ENCODE measurements at places on chromosomes 5 and 9. TPM values are rescaled to one million over a fixed set of nuclear protein-coding genes. Genes with fewer than 3 reads are reported as not detected.

The PPP3R2 gene
- not detected for total RNA-seq

The IL17B gene
- total RNA-seq = not detected

The IRX4 gene
- total RNA-seq = under 0.01 TPM

The DEPDC1B gene
- total RNA-seq = 2.1 TPM

The HRCT1 gene
- not detected for total RNA-seq

The LAMC3 gene
- total RNA-seq = not detected

The SPATA31D4 gene
- total RNA-seq = not detected

Measured in bronchial epithelial cell (primary cell).